ENCODE measurements at places on chromosomes 1 and 21.
A peak's percentile ranks its signal among the peaks of the same experiment; 100 is the strongest.

DNA sequence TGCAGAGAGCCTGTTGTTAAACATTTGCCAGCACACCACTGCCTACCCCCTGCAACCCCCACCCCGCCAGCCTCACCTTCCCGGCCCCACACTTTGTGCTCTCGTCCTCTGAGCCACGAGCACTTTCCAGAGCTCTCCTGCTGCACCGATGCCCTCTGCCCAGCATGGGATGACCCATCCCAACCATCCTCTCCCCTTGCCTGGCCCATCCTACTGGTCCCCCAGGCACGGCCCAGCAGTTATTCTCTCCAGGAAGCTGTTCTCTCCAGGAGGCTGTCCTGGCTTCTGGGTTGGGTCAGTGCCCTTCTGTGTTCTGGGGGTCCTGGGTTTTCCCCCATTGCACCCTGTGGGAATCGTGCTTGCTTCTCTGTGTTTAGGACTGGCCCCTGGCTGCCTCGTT, 60.1 kb upstream of the ABCG1 start:
- no peak for DNase-seq

DNA sequence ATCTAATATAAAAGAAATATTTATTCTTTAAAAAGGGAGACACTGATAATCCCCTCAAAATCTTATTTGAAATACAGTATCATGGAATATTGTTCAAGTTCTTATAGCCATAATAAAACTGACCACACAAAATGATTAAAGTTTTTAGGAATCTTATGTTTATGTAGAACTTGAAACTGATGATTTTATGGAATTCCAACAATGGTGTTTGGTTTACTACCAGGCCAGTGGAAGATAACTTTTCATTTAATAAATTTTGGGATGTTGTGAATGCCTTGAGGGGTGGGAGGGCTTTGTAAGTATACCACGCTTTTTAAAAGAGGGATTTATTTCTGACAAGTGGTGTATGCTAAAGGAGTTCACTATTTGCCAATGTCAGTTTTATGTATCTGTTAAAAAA, 87.7 kb downstream of the RAB3GAP2 start:
- no peak for DNase-seq

DNA sequence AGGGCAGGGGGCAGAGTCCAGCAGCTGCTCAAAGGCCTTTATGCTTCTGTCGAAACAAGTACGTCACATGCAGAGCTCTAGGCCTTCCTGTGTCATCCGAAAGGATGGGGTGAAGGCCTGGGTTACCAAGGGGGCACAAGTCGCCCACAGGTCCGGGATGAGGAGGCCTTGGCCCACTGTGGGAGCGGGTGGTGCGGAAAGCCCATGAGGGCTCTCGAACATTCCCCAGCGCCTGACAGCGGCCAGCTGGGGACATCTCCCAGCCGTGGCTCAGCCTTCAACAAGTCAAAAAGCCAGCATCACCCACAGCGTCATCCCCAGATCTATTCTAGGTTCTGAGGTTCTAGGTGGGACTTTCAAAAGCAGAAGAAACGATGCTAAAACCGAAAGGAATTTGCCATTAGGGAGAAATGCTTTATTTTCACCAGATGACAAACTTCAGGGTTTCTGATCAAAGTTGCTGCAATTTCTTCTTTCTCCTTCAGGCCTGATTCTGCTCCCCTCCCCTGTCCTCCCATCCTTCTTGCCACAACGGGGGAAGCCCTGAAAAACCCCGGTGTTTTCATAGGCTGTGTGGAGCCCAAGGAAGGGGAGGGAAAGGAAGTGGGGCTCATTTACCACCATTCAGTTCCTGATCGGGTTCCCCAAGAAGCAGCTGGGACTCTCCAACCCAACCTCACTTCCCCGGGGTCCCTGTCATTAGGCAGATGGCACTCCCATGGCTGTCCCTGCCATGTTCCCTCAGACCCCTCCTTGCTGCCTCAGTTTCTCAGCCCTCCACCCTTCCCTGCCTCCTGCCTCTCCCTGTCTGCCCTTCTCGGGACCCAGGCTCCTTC, 17.6 kb downstream of the GPR137B start:
- no peak for DNase-seq

DNA sequence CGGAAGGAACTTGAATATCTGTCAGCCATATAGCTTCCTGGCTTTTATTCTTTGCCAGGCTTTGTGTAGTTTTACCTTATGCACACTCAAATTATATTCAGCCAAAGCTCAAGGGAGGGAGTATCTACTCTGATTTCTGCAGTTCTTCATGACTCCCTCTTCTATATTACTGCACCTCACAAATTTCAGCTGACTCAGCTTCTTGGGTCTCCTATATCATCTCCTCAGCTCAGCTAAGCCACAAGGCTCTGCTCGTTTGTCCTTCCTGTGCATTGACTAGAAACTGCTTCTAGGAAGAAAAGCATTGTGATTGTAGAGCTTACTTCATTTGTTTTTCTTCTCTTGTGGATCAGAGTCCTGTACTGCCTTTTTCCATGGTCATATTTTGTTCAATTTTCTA, 37.4 kb downstream of the BTBD8 start:
- no peak for DNase-seq

GRCh38 chr1:108050158-108050557, 85.2 kb upstream of the VAV3 start:
- DNase-seq = no peak

GRCh38 chr1:243558576-243558975, 291.5 kb downstream of the AKT3 start:
- no peak for DNase-seq

GRCh38 chr21:15521644-15522001, 208.2 kb upstream of the USP25 start:
- no peak for DNase-seq

DNA sequence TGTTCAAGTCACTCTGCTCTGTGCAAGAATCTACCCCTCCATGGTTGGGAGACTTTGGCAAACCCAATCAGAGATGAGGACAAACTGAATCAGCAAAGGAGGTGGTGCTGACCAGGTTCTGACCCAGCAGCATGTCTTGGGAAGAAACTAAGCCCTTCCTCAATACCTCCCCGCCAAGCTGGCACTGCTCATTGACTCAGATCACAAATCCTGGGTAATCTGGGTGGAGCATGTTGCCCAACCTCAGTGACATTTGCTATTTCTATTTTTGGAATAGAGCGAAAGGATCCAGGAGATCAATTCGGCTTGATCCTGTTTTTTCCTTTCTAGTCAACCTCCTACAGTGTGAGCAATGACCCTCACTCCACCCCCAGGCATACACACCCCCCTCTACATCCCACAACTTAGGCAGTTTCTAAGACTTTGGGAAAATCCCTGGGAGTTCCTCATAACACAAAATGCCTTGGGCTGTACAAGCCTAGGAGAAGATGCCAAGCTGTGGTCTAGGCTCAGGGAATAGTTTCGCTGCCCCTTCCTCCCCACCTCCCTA, 166.8 kb upstream of the KCNJ6 start:
- DNase-seq = no peak

GRCh38 chr1:234934611-234935033, 194.0 kb downstream of the TOMM20 start:
- DNase-seq = peak; percentile 53

DNA sequence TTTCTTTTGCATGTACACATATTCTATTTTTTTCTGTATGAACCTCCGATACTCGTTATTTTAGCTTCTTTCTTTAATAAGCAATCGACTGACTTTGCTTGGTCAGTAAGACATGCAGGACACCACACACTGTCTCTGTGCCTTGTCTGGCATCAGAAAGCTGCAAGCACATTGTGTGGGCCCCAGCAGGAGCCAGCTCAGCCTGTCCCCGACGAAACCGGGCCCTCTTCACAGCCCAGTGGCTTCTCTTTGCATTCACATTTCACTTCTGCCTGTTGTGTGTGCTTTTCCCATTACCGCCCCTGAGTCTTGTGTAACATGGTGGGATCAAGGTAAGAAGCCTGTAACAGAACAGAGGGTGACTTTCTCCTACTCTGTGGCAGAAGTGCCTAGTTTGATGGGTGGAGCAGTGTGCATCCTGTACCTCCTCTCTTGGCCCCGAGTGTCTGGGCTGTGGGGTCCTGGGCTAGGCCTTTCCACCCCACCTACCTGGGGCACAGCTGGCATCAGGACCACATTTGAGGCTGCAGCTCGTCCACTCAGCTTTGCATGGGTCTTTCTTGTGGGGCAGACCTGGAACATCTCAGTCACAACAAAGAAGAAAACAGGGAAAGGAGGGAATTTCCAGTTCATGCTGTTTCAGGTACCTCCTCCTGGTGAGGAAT, 118.9 kb upstream of the COL6A1 start:
- no peak for DNase-seq

- no peak for DNase-seq
Observed at GRCh38 chr1:19892628-19893168, 10.5 kb downstream of the OTUD3 start.

- no peak for DNase-seq
Observed at GRCh38 chr1:48673332-48674105, 103.2 kb downstream of the BEND5 start.

DNA sequence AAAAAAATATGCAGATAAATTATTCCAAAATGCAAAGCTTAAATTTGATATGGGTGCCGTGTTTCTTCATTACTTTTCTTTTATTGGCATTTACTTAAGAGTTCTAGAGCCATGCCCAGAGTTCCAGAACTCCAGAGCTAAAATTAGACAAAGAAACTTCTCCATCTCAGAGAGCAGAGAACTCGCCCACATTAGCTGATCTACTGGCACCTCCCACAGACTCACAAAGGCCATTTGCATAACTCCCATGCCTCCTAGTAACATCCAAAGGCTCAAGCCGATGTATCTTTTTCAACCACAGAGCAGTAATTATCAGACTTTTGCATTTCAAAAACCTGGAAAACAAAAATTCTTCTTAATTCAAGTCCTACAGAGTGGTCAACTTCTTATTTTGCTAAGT, 323.8 kb upstream of the ST6GALNAC5 start:
- DNase-seq = no peak

GRCh38 chr1:211480941-211481545, 10.9 kb downstream of the RD3 start:
- no peak for DNase-seq

DNA sequence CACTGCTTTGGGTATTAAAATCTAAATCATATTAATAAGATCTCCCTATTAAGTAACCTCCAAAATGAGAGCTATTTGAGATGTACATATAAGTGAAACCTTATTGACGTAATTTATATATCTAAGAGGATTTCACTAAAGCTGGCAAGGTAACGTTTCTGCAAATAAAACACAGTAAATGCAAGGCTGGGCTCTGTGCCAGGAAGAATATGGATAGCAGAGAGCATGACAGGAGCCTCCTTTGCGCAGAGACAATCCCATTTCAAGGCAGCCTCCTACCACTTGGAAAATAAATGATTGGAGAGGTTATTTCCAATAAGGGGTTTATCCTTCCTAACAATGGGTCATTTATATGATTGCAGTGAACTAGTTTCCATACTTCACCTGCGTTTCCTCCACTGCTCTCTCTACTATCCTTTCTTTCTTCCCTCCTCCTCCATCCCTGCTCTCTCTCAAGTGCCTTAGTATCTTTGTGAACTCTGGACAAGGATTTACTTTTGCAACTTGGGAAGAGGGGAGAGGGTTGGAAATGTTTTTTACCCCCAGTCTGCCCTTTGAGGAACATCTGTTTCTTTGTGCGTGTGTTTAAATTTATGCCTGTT, 3.0 kb upstream of the NFIA start:
- DNase-seq = no peak

DNA sequence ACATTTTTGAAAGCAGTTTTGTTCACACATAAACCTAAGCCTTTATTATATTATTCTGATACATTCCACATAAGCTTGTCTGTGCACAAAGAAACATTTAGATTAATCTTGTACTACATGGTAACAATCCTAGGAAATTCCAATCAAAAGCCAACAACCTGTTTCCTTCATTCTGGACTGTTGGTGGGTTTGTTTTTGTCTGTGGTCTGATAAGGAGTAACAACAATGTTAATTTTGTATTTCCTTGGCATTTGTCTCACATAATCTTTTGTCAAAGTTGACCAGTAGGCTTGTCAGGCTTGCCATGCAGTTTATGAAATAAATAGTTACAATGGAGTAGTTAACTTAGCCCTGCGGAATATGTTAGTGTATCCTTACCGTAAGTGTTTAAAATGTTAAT, 183.3 kb downstream of the DHRS3 start:
- no peak for DNase-seq

GRCh38 chr1:188295157-188295556, 1466.4 kb downstream of the PLA2G4A start:
- DNase-seq = no peak

DNA sequence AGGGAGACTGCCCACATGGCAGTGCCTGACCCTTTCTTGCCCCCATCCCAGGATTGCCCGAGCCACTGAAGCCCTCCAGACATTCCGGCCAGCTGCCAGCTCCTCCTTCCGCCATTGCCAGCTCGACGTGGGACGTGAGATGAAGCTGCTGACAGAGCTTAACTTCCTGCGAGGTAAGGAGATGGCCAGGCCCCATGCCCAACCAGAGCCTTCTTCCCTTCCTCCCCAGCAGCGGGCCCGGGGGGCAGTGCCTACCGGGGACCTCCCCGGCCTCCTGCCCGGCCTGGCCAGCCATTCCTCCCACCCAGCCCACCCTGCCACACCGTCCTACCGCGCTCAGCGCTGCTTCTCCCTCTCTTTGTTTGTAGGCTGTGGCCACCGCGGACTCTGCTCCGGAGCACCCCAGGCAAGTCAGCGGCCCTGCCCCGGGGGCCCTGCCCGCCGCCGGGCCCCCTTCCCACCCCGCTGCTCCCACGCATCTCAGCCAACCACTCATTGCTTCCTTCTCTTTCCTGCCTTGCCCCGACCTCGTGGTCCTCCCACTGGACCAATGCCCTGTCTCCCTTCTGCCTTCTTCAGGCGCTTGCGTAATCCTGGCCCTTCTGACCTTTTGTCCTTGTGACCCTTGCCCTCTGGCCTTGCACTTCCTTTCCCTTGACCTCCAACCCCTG, 4.9 kb downstream of the TRIM46 start:
- DNase-seq = no peak

- no peak for DNase-seq
Observed at GRCh38 chr1:37951783-37952624, 5.2 kb upstream of the INPP5B start.

- DNase-seq = no peak
Observed at GRCh38 chr21:36186081-36186480, 29.5 kb downstream of the DOP1B start.

DNA sequence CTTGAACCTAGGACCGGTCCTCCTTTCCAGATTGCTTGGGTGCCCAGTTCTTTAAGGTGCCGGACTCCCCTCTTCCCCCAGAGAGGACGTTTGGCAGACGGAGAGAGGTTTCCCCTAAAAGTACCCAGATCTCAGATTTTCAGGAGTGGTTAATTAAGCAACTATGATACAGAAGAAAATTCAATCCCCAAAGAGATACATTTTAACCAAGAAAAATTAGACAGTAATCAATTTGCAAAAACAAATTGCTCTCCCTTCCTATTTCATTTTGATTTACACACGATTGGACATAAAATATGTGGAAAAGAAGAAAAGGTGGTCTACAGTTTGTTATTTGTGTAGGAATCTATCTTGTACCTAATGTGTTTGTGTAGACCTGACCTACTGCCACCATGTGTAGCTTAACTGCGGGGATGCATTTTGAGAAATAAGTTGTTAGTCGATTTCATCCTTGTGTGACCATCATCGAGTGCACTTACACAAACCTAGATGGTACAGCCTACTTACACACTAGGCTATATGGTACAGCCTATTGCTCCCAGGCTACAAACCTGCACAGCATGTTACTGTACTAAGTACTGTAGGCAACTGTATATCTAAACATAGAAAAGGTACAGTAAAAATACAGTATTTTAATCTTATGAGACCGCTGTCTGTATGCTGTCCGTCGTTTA, 755 bp downstream of the RPAP2 start:
- DNase-seq = peak; percentile 42

Data from RKO (cell line).